ENCODE measurements at places on chromosomes 7 and 10.

GRCh38 chr10:132981173-132981555 is 38.8 kb upstream of the CFAP46 start:
- no peak for DNase-seq

DNA sequence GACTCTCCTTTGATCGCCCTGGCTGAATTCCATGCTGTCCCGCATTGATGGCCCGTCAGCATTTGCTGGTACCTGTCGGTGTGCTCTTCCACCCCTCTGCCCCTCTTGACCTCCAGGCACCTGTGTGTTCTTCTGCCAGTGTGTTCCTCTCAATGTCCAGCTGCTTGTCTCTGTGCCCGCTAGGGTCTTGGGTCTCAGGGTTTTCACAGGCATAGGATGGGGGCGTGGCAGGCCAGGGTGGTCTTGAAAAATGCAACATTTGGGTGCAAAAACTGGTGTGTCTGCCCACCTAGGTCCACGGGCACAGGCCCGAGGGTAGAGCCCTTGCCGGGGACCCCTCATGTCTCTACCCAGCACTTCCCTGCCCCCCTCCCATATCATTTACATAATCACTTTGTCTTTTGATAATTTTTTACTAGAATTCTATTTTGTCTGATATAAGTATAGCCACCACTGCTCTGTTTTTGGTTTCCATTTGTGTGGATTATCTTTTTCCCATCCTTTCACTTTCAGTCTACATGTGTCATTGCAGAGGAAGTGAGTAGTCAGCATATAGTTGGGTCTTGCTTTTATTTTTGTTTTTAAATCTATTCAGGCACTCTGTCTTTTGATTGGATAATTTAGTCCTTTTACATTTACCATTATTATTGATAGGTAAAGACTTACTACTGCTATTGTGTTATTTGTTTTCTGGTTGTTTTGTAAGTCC is 46.6 kb upstream of the ADRA2A start:
- no peak for DNase-seq

- DNase-seq: no peak
Measured at GRCh38 chr7:82175319-82175718, 268.3 kb downstream of the CACNA2D1 start.

GRCh38 chr7:69864274-69864673 is 266.0 kb downstream of the AUTS2 start:
- no peak for DNase-seq

- DNase-seq: no peak
Measured at GRCh38 chr7:77923419-77923818, 124.8 kb downstream of the PHTF2 start.

DNA sequence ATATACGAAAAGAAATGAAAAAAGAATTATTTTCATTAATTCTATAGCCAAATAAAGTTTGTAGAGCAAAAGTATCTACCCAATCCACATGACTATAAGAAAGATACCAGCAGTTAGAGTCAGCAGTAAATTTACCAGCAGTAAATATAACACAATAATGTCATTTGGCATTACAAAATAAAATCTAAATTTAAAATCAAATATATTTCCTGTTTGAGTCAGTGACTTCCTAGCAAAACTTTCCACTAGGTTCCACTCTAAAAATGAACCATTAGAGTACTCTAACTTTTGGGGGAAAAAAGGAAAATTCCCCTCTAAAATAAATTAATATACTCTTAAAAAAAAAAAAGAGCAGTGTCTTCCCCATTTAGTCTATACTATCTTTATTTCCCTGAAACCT is 144.8 kb downstream of the CPEB3 start:
- DNase-seq: no peak

GRCh38 chr10:108789336-108789735 is 1134.0 kb downstream of the XPNPEP1 start:
- no peak for DNase-seq

DNA sequence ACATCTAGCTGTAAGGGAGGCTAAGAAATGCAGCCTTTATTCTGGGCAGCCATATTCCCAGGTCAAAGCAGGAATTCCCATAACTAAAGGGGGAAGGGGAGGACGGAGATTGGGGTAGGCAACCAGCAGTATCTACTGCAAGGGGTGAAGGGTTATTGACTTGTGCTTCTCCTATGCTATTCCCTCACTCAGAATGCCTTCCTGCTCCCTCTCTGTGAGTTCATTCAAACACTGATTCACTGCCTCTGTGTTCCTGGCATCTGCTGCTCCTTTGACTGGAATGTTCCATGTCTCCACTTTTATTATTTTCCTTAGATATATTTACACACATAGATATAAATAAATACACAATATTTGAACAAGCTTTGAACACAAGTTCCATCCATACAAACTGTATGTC is 11.1 kb downstream of the HTR7 start:
- DNase-seq: no peak

DNA sequence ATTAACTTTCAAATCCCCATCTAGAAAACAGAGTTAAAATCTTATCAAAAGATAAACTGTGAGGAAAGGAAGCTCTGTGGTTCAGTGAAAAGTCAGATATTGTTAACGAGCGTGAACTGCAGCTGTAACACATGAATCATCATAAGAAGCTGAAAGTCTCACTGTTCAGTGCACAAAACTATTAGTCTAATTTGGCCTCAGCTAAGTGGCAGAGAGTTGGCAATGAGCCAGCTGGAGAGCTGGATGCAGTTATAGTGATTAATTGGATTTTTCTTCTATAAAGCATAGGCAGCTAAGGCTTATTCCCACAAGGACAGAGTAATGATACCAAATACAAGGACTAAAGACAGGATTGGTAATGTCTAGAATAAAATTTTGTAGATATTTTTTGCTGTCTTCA is 101.1 kb upstream of the ABCB5 start:
- DNase-seq: no peak

DNA sequence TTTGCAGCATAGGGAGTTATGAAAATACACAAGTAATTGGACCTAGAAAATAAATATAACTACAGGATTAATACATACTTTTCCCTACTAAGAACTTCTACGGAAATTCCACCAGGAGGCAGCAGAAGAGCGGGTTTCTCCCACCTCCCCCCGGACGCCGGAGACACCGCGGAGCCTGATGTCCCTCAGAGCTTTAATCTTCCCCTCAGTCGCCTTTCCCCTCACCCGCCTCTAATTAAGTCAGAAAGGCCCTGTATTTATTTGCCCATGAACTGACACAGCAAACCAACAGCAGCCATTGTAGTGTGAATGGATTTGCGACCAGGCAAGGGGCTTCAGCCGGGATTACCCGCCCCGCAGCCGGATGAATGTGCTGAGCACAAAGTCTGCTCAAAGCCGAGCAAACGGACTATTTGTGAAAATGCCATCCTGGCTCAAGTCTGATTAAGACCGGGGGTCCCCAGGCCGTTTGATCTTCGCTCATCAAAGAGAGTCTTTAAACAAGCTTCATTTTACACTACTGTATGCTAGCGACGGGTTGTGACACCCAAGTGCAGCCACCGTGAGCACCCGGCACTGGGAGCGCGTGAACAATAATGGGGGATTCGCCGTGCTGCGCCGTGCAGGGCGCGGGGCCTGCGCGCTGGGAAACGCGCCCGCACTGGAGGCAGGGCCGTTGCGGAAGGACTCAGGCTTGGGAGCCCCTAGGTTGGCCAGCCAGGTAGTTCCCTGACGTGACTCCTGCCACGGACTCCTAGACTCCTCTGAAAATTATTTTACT is 5.6 kb upstream of the DKK1 start:
- DNase-seq: peak; percentile 28

GRCh38 chr7:24883622-24884013 is 96.4 kb downstream of the OSBPL3 start:
- DNase-seq: no peak

DNA sequence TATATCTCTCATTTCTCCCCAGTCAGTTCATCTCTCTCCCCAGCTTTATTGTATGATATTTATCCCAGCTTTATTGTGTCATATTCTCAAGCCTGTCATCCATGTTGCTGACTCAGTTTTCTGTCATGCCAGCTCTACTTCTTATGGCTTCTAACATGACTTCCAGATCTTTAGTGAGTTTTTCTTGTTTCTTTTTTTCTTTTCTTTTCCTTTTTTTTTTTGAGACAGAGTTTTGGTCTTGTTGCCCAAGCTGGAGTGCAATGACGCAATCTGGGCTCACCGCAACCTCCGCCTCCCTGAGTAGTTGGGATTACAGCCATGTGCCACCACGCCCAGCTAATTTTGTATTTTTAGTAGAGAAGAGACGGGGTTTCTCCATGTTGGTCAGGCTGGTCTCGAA is 28.7 kb upstream of the CALU start:
- no peak for DNase-seq

DNA sequence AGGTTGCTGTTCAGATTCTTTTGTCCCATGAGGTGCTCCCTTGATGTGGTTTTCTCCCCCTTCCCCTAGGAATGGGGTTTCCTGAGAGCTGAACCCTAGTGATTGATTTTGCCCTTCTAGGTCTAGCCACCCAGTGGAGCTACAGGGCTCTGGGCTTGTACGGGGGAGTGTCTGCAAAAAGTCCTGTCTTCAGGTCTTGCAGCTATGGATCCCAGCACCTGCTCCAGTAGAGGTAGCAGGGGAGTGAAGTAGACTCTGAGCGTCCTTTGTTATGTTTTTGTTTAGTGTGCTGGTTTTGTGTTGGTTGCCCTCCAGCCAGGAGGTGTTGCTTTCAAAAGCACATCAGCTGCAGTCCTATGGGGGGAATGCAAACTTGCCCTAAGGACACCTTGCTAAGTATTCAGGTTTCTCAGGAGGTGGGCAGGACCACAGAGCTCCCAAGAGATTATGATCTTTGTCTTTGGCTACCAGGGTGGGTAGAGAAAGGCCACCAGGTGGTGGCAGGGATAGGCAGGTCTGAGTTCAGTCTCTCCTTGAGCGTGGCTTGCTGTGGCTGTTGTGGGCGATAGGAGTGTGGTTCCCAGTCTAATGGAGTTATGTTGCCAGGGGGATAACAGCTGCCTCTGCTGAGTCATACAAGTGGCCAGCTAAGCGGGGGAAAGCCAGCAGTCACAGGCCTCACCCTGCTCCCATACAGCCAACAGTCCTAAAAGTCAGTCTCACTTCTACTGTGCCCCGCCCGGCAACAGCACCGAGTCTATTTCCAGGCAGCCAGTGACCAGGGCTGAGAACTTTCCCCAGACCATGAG is 92.4 kb upstream of the JCAD start:
- no peak for DNase-seq

GRCh38 chr10:104150139-104150538 is 28.2 kb downstream of the SFR1 start:
- DNase-seq: no peak

DNA sequence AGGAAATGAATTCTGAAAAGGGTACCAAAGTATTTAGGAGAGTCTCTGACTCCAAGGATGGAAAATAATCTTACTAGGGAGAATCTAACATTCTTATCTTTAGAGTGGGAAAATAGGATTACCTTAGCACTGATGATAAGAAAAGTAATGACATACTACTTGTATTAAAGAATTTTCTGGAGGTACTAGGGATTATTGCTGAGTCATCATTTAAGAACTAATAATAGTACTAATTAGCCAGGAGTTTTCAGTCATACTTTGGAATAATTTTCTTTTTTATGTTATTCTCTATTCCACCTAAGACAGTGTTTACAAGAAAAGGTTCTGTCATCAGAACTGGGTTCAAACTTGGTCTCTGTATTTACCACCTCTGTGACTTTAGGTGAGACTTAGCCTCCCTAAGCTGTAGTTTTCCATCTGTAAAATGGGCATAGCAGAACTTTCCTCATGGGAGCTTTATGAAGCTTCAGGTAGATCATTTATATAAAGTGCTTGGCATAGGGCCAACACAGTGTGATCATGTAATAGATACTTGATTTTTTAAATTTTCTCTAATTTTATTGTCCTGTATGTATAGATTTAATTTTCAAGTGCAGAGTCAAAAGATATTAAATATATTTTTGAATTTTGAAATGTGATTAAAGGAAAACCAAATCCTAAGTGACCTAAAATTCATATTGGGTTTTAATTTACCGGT is 20.4 kb downstream of the ITGB8 start:
- no peak for DNase-seq

GRCh38 chr7:51067258-51067657 is 249.4 kb downstream of the COBL start:
- no peak for DNase-seq

GRCh38 chr7:18996583-18996982 is 120.9 kb downstream of the TWIST1 start:
- DNase-seq: no peak

DNA sequence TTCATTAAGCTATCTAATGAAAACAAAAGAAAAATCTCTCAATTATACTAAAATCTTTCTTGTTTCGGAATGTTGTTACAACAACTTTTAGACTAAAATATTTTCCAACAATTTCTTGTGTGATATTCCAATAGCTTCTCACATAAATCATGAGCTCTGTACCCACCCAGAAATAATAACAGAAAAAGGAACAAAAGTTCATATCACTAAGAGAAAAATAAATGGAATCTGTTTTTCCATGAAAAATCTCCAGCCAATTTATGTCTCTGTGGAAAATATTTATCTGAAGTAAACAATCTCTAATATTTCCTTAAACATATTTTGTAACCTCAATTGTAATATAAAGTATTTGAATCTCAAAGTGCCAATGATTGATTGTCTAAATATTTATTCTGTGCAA is 628.6 kb upstream of the ANKRD30A start:
- DNase-seq: no peak

DNA sequence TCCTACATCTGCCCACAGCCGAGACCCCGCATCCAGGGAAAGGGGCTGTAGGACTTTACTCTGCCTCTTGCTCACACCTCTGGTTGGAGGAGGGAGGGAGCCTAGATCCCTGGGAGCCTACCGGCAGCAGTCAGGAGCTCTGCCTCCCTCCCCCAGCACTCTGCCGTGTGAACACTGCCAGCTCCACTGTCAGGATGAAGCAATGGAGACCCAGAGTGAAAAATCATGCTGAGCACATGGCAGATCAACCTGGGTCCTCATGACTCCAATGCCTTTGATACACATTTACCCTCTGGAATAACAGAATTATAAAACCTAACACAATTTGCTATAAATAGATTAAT is 477.7 kb downstream of the TNS3 start:
- no peak for DNase-seq

- DNase-seq: no peak
Measured at GRCh38 chr10:118092209-118092608, 45.5 kb upstream of the RAB11FIP2 start.

DNA sequence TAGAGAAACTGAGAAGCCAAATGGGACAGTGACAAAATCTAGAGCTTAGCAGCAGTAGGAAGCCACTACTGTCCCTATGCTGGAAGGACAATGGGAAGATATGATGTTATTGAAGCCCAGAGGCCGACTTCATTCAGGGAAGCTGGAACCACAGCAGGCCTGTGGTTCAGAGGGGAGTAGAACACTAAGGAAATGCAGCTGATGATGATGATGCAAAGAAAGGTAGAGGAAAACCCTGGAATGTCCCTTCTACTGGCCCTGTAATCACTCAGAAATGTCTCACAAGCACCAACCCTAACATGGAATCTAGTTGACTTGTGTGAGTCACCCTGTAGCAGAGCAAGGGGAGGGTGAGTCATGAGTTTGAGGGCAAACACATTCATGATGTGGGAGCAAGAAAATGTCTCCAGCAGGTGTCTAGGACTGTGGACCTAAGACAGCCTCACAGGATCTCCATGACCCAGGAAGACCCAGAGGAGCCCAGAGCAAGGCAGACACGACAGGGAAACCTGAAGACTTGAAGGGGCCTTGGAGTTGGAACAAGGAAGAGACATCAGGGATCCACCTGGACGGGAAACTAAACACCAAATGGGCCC is 37.0 kb upstream of the LRRC17 start:
- no peak for DNase-seq

Measured in activated naive CD8-positive, alpha-beta T cell treated with anti-CD3 and anti-CD28 coated beads, Interleukin-2, amount 10 ng/mL, durations not matched to agents 7 days and 5 days (primary cell).